Activated CD4-positive, alpha-beta T cell treated with anti-CD3 and anti-CD28 coated beads, Interleukin-2, Interleukin-6, amounts not matched to agents 100 ng/mL and 50 ng/mL, durations not matched to agents 16 hours and 8 hours (primary cell): ENCODE measurements at places on chromosomes 2 and 18.

GRCh38 chr2:113137827-113138226 lies 10.4 kb downstream of the IL1RN start:
- DNase-seq = no peak

GRCh38 chr2:64291181-64291580 lies 147.0 kb upstream of the PELI1 start:
- no peak for DNase-seq

GRCh38 chr2:140550821-140551220 lies 1580.0 kb downstream of the LRP1B start:
- no peak for DNase-seq

- no peak for DNase-seq
These were observed 90.1 kb downstream of the GAREM1 start for GRCh38 chr18:32380559-32380958.

GRCh38 chr2:145012806-145013205 lies 492.9 kb upstream of the ZEB2 start:
- no peak for DNase-seq
